ENCODE measurements at places on chromosomes 7 and 10. TPM values are rescaled to one million over a fixed set of nuclear protein-coding genes. Genes with fewer than 3 reads are reported as not detected.

The ADCYAP1R1 gene
- total RNA-seq = not detected

The ABHD11 gene
- total RNA-seq = 38.9 TPM

GRCh38 chr10:107032700-107033401 lies 131.7 kb downstream of the SORCS1 start:
- DNase-seq = no peak

DNA sequence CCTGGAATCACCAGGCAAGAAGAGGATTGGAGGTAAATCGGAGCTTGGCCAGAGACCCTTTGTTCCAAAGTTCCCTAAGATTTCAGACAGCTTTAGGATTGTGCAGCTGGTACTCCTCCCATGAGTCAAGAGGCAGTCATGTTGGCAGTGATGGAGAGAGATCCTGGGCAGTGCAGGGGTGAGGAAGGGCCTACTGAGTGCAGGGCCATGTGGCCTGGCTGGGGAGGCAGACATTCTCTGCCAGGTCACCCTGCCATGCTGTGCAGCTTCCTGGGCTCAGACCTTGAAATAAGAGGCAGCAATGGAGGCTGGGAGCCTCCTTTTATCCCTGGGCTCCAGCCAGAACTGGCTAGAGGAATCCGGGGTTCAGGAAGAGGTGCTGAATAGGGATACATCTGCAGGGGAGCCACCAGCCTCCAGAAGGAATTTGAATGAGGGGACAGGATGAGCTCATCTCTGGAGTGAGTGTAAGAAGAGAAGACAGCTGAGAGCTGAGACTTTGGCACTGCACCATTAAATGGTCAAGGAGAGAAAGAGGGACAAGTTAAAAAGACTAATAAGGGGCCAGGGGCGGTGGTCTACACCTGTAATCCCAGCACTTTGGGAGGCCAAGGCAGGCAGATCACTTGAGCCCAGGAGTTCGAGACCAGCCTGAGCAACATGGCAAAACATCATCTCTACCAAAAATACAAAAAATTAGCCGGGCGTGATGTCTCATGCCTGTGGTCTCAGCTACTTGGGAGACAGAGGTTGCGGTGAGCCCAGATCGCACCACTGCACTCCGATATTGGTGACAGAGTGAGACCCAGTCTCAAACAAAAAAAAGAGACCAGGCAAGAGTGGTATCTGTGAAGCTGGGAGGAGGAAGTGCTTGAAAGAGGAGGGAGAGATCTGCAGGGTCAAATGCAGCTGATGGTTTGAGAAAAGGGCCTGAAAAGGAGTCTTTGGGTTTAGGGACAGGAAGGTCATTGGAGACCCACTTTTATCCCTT lies 12.0 kb downstream of the SFTPD start:
- DNase-seq = no peak

GRCh38 chr10:117736655-117737054 lies 194.1 kb downstream of the EMX2 start:
- DNase-seq = no peak

DNA sequence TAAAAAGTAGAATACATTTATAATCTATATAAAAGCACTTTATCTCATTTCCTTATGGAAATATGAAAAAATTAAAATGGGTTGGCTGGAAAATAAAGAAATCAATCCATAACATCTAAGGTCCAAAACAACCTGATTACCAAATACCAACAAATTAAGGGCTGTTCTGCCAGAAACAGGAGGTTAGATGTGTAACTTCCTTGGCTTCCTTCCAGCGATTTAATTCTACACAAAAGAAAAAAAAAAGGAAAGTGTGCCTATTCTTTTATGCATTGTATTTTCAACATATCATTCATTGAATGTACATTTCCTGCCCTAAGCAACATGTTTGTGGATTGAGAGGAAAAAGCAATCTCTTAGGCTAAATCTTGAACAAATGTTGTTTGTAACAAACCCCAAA lies 36.2 kb upstream of the USP6NL start:
- no peak for DNase-seq

All from Caco-2 (cell line).